SW 1271 (cell line): ENCODE measurements at places on chromosomes 6 and 20.

DNA sequence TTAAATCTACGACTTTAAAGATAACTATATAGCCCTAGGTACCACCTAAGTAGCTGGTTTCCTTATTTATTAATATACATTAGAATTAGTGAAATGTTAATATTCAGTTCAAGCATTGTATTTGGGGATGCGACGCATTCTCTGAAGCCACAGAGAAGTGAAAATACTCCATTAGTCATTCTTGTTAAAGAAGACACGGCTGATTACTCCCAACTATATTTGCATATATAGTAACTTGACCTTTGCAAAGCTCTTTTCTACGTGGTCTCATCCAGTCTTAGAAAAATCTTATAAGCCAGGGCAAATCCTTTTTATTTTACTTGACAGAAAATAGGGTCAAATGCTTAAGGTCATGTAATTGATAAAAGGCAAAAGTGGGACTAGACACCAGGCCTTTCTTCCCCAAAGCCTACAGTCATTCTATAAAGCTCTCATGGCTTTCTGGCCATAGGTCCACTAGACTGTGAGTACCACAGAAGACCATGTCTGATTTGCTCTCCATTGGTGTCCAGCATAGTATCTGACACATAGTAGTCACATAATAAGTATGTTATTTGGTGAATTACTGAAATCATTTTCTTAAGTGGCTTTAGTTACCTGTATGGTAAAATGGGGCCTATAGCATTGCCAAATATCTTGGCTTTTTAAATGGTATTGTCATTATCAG, 11.3 kb downstream of the ZHX3 start:
- no peak for DNase-seq

DNA sequence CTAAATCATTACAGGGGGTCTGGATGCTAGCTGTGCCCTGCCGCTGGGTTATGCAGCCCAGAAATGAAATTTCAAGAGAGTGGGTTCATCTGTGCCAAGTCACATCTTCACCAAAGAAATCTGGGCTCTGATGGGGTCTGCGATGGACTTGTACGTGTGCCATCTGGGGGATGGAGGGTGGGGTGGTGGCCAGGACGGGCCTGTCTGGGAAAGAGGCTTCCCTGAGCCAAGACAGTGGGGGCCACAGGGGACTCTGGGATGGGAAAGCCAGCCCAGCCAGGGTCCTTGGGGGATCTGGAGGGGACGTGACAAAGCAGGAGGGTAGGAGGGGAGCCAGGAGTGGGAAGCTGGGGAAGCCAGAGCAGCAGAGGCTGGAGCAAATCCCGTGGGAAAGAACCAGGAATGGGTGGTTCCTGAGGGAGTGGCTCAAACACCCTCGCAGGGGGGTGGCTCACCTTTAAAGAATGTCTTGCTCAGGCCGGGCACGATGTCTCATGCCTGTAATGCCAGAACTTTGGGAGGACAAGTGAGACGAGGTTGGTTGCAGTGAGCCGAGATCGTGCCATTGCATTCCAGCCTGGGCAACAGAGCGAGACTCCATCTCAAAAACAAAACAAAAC, 36.3 kb upstream of the SULF2 start:
- no peak for DNase-seq

DNA sequence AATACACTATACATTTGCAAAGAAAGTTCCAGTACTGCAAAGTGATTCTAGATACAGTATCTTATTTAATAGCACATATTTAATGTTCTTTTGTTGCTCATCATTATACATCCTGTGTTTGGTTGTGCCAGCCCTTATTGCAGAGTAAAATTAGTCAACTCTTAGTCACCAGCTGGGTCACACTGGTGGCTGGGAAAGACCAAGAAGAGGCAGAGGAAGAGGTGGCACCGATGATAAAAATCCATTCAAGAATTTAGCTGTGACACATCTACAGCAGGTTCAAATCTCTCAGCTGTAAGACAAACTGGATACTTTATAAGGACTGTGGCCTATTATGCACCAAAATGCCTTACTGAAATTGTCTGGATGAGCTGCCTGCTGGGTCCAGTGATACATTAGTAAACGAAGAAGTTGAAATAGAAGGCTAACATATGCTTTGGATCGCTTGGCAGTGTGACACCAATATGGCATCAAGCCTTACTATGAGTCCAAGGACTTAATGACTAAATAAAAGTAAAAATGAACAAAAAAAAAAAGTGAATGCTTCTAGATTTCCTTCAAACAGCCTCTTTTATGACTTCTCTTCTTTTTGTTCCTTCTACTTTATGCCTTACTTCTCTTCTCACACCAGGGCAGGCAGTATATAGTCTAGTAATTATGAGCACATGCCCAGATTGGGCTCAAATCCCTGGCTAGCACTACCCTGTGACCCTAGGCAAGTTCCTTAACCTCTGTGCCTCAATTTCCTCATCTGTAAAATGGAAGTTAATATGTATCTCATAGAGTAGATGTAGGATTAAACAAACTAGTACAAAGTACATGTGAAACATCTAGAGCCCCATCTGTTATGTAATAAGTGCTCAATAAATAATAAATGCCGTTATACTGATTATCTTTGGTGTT, 29.4 kb upstream of the RNF8 start:
- peak; percentile 81 for DNase-seq

DNA sequence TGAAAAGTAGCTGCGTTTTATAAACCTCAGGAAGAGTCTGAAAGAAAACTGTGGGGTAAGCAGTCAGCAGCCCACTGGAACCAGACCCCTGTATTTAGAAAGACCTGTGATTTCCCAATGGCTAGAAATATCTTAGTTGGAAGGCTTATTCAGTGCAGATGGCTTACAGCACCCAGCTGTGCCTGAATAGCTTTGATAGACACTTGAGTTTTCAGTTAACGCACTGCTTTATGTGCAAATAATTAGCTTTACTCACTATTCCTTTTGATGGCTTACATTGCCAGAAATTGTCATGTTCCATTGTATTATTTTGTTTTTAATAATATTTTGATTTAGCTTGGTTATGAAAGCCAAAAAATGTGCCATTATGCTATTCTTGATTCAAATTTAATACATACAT, 465.3 kb upstream of the SYNCRIP start:
- no peak for DNase-seq

- DNase-seq: no peak
Observed at GRCh38 chr20:58598211-58599015, 52.7 kb upstream of the STX16 start.

DNA sequence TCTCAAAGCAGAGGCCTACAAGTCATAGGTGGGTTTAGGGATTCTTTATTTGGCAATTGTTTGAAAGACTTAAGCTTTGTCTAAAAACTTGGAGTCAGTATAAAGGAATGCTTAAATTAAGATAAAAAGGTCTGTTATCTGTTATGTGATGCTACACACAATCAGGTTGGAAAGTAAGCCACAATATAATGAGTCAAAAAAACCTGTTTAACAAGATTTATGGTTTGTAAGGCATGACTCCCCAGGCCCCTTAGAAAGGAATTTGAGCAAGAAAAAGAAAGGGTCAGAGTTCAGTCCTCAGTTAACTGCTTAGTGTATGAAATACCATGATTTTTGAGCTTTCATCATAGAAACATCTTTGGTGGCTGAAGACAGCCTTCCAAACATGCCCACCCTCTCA, 66.8 kb upstream of the HMGN3 start:
- no peak for DNase-seq

GRCh38 chr6:43707767-43708166, 20.2 kb upstream of the MRPS18A start:
- no peak for DNase-seq

GRCh38 chr6:15244620-15245360, 1.1 kb upstream of the JARID2 start:
- DNase-seq: peak; percentile 38

GRCh38 chr6:44105993-44106740, 21.1 kb downstream of the MRPL14 start:
- no peak for DNase-seq

- DNase-seq: peak; percentile 62
Observed at GRCh38 chr20:32483351-32484224, 101.5 kb downstream of the NOL4L start.

- DNase-seq: no peak
Observed at GRCh38 chr6:138310821-138311220, 66.9 kb upstream of the SMIM28 start.

DNA sequence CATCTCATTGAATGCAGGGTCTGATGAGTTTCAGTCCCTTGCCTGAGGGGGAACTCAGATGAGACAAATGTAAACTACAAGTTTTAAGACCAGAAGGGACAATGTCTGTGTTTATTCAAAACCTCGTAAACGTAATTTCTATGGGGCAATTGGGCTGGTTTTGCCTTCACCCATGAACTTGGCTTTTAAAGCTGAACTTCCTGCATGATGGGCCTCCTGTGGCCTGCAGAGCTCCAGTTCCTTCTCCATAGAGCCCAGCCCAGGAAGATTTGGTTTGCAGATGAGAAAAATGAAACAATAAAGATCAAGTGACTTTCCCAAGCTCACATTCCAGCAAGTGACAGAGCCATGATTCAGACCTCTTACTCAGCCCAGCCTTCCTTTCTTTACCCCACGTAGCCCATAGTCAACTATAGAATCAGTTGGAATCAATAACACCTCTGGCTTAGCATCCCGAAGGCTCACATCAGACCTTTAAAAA, 612.3 kb downstream of the UTRN start:
- DNase-seq: peak; percentile 58

GRCh38 chr6:135053406-135053805, 1.2 kb downstream of the HBS1L start:
- DNase-seq: no peak

DNA sequence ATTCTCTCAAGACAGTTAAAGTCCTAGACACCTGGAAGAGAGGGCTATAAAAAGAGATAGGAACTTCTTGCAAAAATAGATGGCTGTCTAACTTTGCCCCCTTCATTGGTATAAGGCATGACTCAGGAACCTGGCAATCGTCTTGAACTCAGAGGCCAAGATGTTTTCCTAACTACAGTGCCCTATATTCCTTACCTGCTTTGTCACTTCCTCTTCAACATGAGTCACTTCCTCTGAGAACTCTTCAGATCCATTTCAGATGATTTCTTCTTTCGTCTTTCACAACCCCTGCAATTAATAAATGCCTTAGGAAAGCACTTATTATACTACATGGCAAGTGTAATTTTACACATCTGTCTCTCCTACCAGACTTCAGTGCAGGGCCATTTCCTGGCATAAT, 83.5 kb downstream of the HAO1 start:
- DNase-seq: peak; percentile 70

DNA sequence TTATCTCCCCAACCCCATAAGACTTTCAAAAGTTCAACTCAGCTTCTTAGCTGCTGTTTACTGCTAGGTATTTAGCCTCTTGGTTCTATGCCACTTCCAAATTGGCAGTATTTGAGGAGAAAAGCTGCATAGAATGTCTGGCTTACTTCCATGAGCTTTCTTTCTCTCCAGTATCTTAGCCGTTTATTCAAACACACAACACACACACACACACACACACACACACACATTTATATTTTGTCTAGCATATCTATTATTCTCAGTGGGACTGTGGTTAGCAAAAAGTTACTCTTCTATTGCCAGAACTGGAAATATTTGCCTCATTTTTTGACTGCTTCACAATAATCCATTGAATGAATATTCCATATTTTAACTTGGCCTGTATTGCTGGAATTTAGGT, 634.2 kb upstream of the IMPG1 start:
- no peak for DNase-seq

GRCh38 chr20:62202676-62203377, 17.3 kb downstream of the HRH3 start:
- DNase-seq: no peak

GRCh38 chr6:111129013-111129412, 41.7 kb downstream of the SLC16A10 start:
- no peak for DNase-seq

DNA sequence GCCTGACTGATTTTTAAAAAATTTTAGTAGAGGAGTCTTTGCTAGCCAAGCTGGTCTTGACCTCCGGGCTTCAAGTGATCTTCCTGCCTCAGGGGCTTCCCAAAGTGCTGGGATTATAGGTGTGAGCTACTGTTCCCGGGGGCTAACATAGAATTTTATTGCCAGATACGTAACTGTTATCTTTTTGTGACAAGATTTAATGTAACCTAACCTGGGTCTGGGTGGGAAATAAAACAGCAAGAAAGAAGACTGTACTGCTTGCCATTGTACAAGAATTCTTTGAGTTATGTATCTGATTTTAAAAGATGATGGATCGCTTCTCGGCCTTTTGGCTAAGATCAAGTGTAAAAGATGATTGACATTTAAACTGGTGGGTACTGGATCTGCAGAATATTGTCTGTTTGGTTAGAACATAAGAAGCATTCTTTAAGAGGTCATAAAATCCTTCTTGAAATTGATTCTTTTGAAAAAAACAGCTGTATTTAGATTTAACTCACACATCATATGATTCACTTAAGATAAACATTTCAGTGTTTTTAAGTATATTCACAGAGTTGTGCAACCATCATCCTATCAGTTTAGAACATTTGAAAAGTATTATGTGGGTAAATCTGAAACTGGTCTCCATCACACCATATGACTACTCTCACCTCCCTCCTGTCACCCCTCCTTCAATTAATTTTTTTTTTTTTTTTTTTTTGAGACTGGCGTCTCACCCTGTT, 21.6 kb downstream of the TPX2 start:
- DNase-seq: no peak

DNA sequence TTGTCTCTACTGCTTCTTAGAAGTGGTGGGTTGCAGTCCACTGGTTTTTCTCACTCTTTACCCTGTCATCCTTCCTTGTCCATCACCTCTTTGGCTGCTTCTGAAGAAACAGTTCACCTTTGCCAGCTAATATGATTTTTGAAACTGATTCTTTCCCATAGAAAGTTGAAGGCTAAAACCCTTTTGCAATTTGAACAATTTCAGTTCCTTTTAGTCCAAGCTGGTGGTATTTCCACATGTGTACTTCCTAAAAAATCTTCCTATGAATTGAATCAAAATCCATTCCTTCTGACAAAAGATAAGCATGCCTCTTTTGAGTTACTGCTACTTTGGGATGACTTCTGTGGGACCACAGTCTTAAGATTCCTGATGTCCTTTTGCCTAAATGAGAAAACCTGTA, 210.0 kb upstream of the MAN1A1 start:
- no peak for DNase-seq

DNA sequence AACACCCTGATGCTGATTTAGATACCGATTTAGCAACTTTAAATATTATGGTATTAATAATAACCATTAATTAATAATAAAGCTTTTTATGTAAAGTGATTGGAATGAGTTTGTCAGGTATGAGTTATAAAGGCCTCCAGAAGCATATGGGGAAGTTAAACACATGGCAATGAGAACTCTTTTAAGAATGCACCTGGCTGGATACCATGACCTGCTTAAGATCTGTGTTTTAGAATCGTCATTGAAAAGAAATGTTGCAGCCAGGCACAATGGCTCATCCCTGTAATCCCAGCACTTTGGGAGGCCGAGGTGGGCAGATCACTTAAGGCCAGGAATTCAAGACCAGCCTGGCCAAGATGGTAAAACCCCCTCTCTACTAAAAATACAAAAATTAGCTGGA, 197.5 kb downstream of the SOX4 start:
- DNase-seq: no peak
